Posterior cingulate gyrus (tissue), 11 donors: ENCODE measurements at places on chromosomes 5 and 9.

GRCh38 chr5:15993919-15994318 lies 185.7 kb downstream of the MARCHF11 start:
- DNase-seq = no peak

- no peak for DNase-seq
These were observed 34.2 kb downstream of the SUSD1 start for GRCh38 chr9:112140936-112141335.

- no peak for DNase-seq
These were observed 75.7 kb upstream of the SMARCA2 start for GRCh38 chr9:1939466-1939865.

DNA sequence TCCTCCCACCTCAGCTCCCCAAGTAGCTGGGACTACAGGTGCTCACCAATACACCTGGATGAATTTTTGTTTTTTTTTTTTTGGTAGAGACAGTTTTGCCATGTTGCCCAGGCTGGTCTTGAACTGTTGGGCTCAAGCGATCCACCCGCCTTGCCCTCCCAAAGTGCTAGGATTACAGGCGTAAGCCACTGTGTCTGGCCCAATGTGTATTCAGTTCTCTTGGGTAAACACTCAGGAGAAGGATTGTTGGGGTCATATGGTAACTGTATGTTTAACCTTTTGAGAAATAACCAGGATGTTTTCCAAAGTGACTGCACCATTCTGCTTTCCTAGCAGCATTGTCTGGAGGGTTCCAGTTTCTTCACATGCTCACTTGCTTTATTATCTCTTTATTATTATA lies 67.4 kb downstream of the TNPO1 start:
- no peak for DNase-seq

DNA sequence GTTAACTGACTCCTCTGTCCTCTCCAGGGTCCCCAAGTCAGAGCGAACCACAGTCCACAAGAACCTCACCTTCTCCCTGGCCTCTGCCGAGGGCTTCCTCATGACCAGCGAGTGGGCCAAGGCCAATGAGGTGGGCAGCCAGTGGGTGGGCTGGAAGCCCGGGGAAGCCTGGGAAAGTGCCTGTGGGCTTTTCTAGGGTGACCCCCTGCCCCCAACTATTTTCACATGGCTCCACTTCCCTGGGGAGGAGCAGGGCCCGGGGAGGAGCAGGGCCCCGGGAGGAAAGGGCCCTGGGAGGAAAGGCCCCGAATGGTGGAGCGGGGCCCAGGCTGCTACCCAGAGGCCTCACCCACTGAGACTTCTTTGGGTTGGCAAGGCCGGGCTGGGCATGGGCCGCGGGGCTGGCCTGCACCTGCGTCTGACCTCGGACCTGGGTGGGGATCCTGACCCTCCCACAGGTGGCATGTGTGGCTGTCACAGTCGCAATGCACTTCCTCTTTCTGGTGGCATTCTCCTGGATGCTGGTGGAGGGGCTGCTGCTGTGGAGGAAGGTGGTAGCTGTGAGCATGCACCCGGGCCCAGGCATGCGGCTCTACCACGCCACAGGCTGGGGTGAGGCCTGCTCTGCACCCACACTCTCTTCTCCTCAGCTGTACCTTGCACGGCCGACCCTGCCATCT lies 17.9 kb downstream of the ADGRD2 start:
- DNase-seq = peak; percentile 78

GRCh38 chr9:72428329-72428728 lies 63.3 kb upstream of the ZFAND5 start:
- no peak for DNase-seq

DNA sequence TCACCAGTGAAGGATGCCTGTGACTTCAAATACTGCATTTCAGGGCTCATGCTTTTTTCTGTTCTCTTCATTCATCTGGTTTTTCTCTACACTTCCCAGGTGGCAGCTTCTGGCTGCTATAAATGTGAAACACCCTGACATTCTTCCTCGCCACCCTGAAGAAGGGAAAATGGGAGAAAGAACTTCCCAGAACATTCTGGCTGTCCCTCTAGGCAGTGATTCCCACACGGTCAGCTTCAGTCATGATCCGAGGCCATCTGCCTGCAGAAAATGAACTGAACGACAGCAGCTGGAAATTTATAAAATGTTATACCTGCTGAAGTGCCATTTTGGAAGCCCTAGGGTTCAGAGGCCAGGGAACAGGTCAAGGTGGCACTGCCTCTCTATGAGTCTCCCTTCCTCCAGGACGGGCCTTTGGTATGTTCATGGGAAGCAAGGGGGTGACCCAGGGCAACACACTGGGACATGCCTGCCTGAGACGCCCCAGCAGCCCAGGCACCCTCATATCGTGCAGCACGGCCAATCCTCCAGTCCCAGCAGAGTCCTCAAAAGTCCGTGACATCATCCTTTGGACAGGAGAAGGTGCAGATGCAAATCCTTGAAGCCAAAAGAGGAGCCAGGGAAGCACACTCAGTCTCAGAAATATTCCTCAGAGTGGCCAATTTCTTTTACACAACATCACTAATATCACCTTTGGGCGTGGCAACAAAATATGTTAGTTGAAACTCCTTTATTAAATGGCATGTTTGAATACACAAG lies 107.1 kb downstream of the SEMA5A start:
- no peak for DNase-seq

- no peak for DNase-seq
These were observed 52.3 kb downstream of the WDR36 start for GRCh38 chr5:111144352-111144930.

- DNase-seq = no peak
These were observed 158.4 kb downstream of the COL23A1 start for GRCh38 chr5:178431782-178432165.

DNA sequence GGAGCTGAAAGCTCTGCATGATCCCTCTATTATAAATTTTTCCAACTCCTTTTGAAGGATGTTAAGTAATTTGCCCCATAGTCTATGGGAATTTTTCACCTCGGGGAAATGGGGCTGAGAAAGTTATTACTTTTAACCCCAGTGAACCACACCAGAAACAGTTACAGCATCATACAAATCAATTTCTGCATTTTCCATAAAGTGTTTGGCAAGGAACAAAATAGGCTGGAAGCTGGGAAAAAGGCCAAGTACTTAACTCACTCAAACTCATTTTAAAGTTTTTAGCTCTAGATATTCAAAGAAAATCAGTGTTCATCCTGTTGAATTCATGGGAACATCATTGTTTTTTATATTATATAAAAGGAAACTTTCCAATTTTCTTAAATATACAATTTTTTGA lies 160.9 kb downstream of the SH3GL2 start:
- no peak for DNase-seq

DNA sequence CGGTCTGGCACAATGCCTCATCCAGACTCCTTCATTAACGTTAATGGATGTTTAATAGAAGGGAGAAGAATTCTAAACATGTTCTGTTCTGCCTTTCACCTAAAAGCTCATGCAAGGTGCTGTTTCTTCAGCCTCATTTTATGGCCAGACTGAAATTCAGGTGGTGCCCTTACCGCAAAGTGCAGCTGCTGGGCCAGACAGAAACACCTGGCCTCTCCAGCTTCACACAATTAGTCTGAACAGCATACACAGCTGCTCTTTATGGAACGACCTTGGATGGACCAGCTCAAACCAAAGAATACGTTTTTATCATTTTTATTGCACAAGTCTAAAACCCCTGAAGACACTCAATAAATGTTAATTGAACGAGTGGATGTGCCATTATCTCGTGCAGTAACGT lies 4.6 kb downstream of the SNCAIP start:
- DNase-seq = no peak

- no peak for DNase-seq
These were observed 25.1 kb upstream of the TRIM14 start for GRCh38 chr9:98144076-98144475.

DNA sequence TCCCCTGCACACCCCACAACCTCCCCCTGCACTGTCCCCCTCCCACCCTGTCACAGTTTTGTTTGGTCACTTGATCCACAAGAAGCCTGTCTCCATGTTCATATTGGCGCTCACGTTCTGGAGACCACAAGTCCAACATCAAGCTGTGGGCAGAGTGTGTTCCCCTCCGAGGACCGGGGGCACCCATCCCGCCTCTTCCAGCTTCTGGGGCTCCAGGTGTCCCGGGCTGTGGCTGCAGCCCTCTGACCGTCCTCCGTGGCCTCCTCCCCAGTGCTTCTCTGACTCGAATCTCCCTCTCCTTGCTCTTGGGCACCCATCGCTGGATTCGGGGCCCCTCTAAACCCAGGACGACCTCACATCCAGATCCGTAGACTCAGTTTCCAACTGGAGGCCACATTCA lies 49.2 kb downstream of the PLEKHG4B start:
- DNase-seq = no peak

DNA sequence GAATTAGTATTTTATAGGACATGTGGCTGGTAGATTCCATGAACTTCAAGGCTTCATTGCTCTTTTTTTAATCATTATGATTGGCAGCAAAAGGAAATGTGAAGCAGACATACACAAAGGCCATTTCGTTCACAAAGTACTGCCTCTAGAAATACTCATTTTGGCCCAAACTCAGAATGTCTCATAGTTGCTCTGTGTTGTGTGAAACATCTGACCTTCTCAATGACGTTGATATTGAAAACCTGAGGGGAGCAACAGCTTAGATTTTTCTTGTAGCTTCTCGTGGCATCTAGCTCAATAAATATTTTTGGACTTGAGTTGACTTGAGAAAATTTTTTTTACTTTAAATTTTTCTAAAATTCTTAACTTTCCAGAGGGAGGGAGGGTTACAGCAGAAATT lies 12.4 kb downstream of the KCNV2 start:
- no peak for DNase-seq

- no peak for DNase-seq
These were observed 8.2 kb upstream of the ZFYVE16 start for GRCh38 chr5:80399526-80400239.
